ENCODE measurements at places on chromosomes 2 and 18. TPM values are rescaled to one million over a fixed set of nuclear protein-coding genes. Genes with fewer than 3 reads are reported as not detected.

DNA sequence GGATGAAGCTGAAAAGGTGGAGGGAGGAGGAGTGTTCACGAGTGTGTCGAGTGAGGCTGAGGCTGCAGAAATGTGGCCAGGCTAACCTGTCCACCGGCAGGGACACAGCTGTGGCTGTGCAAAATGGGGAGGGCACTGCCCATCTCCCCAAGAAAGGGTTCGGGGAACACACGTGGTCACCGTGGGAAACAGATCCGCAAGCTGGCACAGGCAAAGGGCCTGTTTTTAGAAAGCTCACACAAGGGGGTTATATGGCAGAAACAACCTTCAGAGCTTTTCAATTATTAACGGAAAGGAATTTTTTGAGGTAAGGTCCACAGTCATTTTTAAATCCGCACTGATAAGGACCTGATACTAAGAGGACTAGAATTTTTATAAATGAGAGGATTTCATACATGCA lies 35.7 kb downstream of the SH3YL1 start:
- DNase-seq = no peak

DNA sequence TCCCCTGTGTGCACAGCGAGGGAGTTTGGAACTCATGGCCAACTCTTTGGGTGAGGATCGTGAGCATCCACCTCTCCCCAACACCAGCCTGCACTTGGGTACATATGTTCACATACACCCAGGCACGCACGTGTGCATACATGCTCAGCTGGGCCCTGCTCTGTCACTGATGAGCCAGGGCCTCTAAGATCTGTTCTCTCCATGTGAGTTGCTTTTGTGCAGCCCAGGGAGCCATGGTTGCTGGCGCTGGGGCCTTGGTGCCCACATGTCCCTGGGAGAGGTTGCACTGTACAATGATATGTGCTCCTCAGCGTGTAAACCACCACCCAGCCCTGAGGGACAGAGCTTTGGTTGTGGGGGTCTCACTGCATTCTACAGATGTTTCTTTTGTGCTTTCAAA lies 44.1 kb downstream of the KLHL29 start:
- DNase-seq = no peak

DNA sequence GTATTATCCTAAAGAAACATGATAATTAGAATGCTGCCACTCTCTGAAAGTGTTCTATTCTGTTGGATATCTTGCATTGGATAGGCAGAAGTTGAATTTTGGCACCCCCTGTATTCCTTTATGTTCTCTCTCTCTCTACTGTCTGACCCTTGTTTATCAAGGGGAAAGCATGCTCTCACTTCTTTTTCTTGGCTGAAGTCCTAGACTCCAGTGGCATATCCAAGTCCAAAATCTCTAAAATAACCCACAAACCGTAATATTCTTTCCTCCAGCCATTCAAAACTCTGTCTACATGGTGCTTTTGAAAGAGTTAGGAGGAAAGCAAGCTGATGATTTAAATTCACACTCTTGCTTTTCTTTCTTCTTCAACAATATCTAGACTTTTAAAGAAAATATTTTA lies 669.7 kb downstream of the TDRD15 start:
- DNase-seq = no peak

DNA sequence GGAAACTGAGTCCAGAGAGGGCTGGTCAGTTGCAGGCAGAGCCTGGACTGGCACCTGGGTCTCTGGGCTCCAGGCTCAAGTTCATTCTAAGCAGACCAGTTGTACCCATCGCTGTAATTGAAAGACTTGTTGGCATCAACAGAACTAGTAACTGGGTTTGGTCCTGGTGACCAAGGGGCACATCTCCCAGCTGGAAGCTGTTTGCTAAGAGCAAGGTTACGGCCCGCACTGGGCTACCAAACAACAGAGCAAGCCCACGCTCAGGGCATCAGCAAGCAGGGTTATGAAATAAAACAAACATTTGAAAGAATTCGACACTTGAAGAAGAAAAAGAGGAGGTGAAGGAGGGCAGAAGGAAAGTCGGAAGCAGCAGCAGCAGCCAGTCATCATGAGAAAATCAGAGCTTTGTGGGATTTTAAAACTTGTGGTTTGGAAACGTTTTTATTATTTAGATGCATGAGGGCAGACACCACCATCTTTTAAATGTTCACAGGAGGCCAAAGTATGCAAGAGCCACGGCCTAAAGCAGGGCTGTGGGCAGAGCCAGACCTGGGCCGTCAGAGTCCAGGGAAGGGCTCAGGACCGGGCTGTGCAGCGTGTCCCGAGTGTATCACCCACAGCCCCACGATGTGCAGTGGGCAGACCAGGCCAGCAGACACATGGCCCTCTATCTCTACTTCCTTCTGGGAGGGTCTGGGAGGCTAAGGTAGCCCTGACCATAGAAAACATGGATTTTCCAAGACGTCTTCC lies 220.3 kb downstream of the BCL2 start:
- DNase-seq = no peak

DNA sequence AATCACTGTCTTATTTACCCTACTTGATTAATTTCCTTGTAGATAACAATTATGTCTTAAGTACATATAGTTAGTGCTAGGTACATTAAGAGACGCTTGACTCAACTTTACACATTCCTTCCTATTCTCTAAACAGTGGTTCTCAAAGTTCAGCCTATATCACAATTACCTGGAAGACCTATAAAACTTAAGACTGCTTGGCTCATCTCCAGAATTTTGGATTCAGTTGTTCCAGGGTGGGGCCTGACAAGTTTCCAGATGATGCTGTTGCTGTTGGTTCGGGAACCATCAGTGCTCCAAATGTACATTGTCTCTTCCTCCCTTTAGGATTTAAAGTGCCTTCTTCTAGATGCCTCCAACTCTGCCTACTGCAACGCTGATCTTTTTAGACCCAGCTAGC lies 4.0 kb downstream of the PPP3R1 start:
- DNase-seq = no peak

DNA sequence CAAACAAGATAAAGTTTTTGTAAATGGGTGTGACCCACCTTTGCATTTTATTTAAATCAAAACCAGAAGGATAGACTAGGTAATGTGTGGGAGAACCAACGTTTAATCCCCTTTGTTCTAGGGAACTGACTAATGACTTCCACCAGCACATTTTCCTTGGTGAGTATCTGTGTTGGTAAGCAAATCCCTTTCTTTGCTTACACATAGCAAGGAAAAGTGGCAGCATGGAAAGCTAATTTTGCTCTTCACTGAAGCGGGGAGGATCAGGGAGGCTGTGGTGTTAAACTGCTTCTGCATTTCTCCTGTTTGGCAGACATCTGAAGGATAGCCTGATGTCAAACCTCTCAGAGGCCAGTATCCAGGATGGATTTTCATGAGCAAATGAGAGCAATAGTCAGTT lies 331.1 kb downstream of the PTPRM start:
- DNase-seq = no peak

- DNase-seq = no peak
Observed at GRCh38 chr2:206556357-206556949, 85.8 kb upstream of the FAM237A start.

DNA sequence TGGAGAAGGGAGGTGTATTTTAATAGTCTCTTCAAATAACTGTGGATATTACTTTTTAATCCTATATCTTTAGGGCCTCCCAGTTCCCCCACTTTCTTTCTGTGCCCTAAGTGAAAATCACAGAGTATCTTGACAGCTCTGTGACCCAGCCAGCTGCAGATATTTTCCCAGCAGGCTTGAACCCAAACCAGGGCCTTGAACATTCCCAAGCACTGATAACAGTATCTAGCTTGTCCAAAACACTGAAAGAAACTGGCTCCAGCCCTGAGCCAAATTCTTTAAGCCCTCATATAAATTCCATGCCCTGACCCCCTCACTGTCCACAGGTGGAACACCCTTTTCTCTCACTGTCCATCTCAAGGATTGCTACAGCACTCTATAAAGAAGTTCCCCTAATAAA lies 388.1 kb upstream of the CHAC2 start:
- DNase-seq = no peak

DNA sequence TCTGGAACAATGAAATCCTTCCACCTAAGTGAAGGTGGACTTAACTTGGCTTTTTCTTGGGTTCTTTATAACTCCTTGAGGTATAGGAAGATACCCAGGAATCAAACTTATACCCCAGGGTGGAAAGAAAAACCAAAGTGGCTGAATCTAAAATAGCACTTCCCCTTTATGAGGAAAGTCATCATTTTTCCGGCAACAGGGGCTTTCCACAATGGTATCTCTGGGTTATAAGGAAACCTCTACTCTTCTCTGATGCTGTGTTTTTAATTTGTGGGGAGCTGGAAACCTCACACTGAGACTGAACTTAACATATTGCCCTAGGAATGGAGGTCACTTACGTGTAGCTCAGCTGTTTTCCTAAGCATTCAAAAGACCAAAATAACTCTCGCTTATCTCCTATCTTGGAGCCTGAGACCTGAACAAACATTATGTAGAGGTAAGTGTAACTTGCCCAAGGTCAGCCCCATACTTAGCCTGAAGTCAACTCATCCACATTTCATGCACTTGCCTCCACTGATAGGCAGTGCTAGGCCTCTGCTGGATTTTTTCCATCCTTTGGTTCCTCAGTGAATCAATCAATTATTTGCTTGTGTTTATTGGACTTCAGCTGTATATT lies 117.9 kb downstream of the SETBP1 start:
- no peak for DNase-seq

GRCh38 chr18:50080932-50081560 lies 113.9 kb downstream of the MYO5B start:
- DNase-seq = no peak

DNA sequence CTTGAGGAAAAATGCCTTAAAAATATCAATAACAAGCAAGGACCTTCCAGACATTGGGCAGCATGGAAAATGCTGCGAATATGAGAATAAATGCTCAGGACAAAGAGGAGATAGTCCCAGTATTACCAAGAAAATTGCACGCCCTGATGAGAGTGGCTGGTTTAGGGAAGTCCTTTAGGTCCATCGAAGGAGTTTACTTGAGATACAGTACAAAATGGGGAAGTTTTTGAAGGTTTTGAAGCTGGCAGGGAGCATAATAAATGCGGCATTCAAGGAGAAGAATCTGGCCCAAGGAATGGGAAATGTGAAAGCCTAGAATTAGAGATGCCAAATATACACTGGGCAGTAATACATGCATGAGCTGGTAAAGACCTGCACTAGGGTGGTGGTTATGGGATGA lies 90.2 kb upstream of the SPATS2L start:
- no peak for DNase-seq

- no peak for DNase-seq
Observed at GRCh38 chr2:71714601-71715240, 261.4 kb downstream of the DYSF start.

- no peak for DNase-seq
Observed at GRCh38 chr2:121694398-121695170, 42.1 kb downstream of the NIFK start.

GRCh38 chr2:102033031-102033749 lies 41.4 kb downstream of the IL1R2 start:
- no peak for DNase-seq

DNA sequence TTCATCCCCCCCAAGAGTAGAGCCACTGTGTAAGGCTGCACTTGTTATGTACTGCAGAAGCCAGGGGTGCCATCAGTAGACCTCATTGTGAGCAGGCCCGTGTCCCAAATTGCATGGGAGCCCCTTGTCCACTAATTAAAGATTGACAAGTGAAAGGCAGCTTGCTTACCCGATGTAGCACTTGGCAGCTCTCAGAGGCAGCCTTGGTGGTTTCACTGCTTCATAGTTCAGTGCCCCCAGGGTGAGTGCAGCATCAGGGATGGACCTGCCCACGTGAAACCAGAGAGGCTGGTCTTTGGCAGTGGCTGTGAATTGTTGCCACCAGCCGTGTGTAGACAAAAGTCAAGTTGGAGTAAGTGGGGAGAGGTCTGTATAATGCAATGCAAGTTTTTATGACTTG lies 13.3 kb downstream of the TUBB6 start:
- no peak for DNase-seq

GRCh38 chr2:221969087-221969829 lies 329.5 kb downstream of the PAX3 start:
- peak; percentile 3 for DNase-seq

GRCh38 chr2:230557065-230557464 lies 141.1 kb downstream of the SP100 start:
- no peak for DNase-seq

DNA sequence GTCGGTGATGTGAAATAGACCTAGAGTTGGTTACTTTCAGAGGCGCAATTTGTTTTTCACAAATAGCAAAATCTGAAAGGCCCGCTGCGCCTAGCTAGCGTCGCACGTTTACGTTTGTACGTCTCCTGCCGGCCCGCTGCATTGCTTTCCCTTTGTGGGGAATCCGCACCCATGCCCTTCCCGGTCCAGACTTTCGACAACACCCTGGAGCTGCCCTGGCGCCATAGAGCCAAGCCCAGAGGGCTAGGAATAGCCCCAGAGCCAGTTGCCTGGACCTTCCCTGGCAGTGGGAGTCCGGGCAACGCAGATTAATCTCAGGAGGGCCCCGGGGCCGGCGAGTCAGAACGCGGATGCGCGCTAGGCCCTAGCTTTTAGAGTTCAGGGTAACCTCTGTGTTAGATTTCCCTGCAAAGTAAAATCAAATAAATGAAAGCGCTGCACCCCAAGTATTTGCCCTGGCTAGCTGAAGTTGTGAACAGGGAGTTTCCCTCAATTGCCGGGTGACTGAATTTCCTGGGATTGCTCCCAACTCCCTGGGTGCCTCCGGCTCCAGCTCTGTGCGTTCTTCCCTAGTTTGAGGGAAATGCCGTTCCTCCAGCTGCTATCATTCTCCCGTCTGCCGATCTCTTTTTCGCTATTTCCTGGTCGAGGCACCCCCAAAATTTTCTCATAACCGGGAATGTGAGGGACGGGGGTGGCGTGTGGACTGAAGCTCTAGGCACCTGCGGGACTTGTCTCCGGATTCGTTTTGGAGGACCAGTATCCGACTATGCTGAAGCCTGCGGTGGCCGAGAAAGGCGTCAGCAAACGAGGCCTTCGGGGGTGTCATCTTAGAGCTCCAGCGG lies 1.2 kb upstream of the EN1 start:
- DNase-seq = no peak

DNA sequence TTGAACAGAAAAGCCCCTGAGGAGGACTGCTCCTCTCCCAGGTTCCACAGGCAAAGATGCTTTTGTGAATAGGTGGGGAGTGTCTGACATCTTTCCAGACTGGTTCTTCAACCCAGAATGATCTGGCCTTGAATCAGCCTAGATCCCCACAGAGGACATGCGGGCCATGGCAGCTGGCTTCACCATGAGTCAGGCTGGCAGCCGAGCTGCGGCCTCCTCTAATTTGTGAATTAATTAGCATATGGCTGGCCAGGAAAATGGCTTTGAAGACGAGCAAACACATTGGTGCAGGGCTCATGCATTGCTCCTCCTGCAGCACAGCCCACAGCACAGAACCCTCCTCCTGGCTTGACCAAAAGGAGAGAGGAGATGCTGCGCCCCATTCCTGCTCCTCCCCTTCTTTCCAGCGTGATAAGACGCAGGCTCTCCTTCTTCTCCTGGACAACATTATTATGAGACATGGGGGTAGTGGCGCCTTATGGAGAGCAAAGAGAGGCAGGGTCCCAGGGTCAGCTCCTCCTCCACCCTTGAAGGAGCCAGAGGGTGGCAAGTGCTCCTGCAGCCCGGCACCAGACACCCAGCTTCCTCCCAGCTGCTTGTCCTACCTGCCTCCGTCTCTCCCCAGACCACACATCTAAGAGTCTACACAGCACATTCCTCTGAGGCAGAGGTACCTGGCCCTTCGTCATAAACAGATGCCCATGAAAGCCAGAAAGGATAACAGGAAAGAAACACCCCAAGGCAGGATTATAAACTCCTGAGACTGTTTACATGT lies 66.7 kb downstream of the EDAR start:
- DNase-seq = peak; percentile 29

Gene CAVIN2
- total RNA-seq = 6.6 TPM

Gene IL1RN
- total RNA-seq = not detected

Gene IL36G
- not detected for total RNA-seq

Gene TXNDC2
- total RNA-seq = not detected

Gene STPG4
- 0.78 TPM for total RNA-seq

Gene MAP2
- 681 TPM for total RNA-seq

Gene MORN2
- 16.7 TPM for total RNA-seq
